ENCODE measurements at places on chromosomes 7 and 10. TPM values are rescaled to one million over a fixed set of nuclear protein-coding genes. Genes with fewer than 3 reads are reported as not detected.

CH25H gene
- total RNA-seq = 4.1 TPM

NUDT13 gene
- total RNA-seq = 0.59 TPM

MBLAC1 gene
- 1.1 TPM for total RNA-seq

GPR37 gene
- total RNA-seq = 4.3 TPM

ADIRF gene
- 69.2 TPM for total RNA-seq

PRKAR1B gene
- total RNA-seq = 12.5 TPM

SMO gene
- total RNA-seq = 28.8 TPM
